ENCODE measurements at places on chromosomes 2 and 18.

DNA sequence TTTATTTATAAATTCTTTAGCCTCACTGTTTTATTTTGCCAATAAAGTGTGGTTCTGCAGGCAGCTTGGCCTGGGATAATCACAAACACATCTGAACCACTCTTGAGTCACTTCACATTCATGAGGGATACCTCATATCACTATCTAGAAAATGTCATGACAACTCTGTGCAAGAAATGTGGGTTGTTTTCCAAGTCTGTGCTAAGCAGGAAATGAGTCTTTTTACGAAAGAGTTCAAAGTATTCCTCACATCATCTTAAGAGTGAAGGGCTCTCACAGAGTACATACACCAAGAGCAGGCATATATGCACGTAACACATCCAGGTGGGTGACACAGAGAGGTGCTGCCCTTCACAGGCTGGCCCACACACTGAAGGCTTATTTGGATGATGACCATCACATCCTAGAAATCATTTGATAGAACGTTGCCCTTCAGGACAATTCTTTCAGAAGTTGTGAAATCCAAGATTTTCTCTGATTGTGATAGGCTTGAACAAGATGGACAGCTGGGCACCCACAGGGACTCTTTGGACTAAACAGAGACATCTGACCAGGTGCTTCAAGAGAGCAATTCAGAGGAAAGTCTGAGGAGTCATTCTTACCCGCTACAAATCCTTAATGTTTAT is 811.1 kb upstream of the LRATD1 start:
- no peak for DNase-seq

DNA sequence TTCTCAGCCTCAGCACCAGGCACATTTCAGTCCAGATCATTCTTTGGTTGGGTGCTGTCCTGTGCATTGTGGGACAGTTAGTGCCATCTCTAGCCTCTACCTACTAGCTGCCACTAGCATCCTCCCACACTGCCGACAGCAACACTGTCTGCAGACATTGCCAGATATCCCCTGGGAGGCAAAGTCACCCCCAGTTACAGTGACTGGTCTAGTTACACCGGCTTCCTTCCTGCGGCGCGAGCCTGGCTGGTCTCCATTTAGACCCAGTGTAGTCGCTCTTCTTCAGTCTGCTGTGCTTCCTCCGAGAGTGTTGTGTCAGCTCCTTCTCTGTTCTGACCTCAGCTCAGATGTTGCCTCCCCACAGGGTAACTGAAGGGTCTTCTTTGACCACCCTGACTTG is 283.1 kb downstream of the PHLPP1 start:
- no peak for DNase-seq

DNA sequence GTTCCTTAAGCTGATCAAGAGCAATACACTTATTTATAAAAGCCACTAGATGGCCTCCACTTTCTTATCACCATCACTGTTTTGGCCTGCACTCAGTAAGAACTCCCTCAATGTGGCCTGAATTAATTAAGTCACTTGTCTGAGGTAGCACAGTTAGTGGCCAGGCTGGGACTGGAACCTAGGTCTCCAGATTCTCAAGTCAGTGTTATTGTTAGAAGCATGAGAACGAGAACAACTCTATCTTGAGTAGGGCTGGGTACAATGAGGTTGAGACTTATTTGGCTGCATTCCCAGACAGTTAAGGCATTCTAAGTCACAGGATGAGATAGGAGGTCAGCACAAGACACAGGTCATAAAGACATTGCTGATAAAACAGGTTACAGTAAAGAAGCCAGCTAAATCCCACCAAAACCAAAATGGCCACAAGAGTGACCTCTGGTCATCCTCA is 115.8 kb downstream of the SS18 start:
- no peak for DNase-seq

DNA sequence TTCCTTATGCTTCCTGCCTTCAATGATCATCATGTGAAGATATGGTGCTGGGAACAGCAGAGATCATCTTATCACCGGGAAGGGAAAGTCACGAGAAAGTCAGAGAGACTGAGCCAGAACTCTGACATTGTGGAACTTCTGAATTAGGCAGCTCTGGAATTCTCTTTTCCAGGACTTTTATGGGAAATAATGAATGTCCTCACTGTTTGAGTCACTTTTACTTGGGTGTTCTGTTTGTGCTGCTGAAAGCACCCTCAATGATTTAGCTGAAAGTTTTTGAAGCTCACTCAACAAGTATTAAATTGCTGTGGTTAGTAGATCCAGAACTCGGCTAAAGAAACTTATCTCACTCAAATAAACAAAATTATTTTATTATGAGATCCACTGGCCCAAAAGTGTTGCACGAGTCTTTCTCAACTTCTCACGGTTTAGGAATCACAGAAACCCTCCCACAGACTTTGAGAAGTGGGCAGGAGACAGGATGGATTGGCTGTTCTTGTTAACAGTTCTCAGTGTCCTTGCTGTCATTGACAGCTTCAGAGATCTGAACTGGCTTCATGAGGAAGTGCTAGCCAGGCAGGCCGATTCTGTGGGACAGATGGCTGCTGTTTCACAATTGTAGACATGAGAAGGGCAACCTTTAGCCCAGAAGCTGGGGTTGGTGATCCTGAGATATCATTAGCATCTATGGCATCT is 26.4 kb upstream of the ATRAID start:
- no peak for DNase-seq

- DNase-seq = no peak
Measured at GRCh38 chr2:95337829-95338228, 40.7 kb downstream of the KCNIP3 start.

Data from NCI-H1436 (cell line).